Stimulated activated naive CD8-positive, alpha-beta T cell treated with anti-CD3 and anti-CD28 coated beads, Interleukin-15, Interleukin-2, amounts not matched to agents 100 U/mL and 50 U/mL, for 24 hours (primary cell): ENCODE measurements at places on chromosomes 4 and X.

- DNase-seq = peak; percentile 11
Measured at GRCh38 chr4:24657768-24658617, 73.6 kb upstream of the DHX15 start.

GRCh38 chr4:163558539-163559044 lies 64.1 kb downstream of the TMA16 start:
- DNase-seq = no peak

- no peak for DNase-seq
Measured at GRCh38 chrX:147838465-147839131, 73.1 kb upstream of the FMR1 start.

GRCh38 chrX:13008189-13008533 lies 33.3 kb downstream of the TMSB4X start:
- no peak for DNase-seq

DNA sequence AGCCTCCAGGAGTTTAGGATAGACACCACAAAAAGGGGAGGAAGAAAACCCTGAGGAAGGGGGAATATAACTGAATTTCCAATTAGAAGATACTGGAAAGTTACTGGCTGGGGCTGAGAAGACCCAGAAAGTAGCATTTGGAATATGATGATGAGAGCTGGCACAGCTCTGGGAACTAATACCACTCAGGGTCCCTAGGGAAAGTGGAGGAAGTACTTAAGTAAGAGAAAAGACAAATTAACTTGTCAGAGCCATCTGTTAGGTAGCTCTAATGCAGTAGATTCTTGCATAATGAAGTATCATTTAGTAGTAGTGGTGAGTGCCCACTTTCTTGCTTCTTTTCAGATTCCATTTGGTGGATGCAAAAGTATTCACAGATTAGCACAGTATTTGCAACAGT lies 90.8 kb upstream of the TSPAN5 start:
- no peak for DNase-seq
